ENCODE measurements at places on chromosomes 7 and 10.

GRCh38 chr7:55310287-55311025 is 54.7 kb upstream of the LANCL2 start:
- DNase-seq, result no peak

GRCh38 chr7:42953994-42954393 is 21.8 kb downstream of the MRPL32 start:
- no peak for DNase-seq

DNA sequence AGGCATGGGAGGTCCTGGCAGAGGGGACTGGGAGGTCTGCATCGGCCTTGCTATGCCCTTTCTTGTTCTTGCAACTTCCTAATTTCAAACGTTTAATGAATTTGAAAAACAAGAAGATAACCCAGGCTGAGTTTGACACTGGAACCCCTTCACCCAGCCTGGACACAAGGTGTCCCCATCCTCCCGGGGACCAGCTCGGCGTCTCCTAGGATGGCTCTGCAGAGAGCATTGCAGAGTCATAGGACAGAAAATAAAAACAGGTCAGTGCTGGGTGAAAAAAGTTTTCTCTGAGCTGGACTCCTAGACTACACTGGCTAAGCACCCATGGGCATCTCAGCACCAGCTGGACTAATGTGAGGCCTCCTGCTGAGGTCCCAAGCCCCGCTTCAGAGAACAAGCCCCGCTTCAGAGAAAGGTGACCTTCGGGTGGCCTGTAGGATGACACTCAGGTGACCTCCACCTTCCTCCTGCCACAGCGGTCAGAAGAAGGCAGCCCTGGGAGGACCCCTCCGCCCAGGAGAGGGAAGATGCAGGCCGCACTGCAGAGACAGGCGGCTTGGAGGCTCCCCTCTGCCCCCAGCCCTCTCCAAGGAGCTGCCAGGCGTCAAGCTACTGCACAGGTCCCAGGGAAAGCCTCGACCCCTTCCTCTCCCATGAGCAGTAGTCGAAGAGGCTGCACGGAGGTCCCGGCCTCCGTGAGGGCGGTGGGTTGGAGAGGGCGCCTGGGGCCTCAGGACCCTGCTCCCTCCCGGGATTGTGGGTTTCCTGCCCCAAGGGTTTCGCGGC is 9.3 kb upstream of the UNCX start:
- DNase-seq, result no peak

DNA sequence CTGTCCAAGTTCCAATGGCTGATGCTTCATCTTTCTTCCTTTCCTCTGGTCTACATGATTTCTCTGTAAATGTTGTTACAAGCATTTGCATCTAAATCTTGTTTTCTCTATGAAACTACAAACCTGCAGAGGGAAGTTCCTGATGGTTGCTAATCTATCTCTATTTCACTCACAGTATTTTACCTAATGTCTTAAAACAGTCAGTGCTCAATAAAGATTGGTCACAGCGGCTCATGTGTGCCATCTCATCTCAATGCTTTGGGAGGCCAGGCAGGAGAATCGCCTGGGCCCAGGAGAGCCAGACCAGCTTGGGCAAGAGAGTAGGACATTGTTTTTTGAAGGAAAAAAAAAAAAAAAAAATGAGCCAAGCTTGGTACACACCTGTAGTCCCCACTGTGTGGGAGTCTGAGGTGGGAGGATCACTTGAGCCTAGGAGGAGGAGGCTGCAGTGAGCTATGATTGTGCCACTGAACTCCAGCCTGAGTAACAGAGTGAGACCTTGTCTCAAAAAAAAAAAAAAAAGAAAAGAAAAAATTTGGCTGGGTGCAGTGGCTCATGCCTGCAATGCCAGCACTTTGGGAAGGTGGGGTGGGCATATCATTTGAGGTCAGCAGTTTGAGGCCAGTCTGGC is 71.3 kb upstream of the ARMC3 start:
- no peak for DNase-seq

- DNase-seq, result no peak
Observed at GRCh38 chr7:73987298-73987697, 40.7 kb upstream of the ELN start.

- no peak for DNase-seq
Observed at GRCh38 chr7:128148676-128149075, 92.4 kb upstream of the LEP start.

DNA sequence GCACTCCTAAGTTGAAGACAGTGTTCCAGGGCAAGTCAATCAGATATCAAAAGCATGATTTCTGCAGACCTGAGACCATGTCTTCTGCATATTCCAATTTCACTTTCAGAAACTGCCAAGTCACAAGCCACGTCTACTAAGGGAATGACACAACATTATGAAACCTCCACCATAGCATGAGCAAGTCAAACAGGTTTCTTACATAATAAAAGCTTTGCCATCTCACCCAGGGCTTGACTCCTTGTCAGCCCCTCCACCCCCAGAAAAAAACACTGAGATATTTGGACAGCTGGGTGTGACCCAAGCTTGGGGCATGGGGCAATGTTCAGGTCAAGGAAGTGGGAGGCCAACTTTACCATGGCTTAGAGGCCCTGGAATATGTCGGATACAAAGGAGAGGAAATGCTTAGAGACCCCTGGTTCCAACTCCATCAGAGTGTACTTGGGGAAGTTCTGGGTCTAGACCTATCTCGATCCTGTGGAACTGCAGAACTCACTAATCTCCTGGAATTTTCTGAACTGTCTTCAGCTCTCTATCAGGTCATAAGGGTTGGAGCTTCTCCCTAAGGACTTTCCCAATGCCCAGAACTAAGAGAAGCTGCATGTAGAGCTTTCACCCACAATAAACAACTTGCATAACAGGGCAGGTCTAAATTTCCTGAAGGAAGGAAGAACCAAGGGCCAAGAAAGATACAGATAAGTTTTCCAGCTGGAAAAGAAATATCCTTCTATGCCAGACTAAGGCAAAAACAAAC is 80.6 kb upstream of the NAMPT start:
- no peak for DNase-seq

DNA sequence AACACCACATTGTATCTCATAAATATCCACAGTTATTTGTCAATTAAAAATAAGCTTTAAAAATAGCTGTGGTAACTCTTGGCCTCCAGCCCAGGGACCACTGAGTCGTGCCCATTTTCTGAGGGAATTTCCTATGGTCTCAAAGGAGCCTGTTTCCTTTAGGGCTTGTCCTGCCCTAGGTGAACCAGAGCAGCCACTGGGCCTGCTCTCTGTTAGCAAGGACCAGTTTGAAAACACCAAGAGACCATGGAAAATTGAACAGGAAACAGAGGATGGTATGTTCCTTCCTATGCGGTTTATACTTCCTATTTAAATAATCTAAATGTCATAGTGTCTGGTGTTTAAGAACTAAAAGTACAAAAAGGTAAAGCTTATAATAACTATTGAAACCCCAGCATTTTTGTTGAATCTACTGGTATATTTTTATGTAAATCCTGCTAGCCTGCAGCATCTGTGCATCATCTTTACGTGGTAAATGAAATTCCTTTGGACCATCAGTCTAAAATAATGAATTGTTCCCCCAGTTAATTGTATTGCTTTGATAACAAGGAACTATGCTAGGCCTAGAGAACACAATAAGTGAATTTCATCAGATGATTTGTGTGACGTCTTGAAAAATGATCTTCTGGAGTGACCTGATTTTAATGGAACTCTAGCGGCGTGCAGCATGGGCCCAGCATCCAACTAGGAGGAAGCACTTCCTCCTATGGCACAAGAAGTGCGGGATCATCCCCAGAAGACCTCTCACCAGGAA is 333.7 kb downstream of the GFRA1 start:
- DNase-seq, result no peak

GRCh38 chr10:35409094-35409582 is 72.8 kb downstream of the CCNY start:
- no peak for DNase-seq

- DNase-seq, result no peak
Observed at GRCh38 chr7:70728872-70729552, 402.9 kb upstream of the GALNT17 start.

DNA sequence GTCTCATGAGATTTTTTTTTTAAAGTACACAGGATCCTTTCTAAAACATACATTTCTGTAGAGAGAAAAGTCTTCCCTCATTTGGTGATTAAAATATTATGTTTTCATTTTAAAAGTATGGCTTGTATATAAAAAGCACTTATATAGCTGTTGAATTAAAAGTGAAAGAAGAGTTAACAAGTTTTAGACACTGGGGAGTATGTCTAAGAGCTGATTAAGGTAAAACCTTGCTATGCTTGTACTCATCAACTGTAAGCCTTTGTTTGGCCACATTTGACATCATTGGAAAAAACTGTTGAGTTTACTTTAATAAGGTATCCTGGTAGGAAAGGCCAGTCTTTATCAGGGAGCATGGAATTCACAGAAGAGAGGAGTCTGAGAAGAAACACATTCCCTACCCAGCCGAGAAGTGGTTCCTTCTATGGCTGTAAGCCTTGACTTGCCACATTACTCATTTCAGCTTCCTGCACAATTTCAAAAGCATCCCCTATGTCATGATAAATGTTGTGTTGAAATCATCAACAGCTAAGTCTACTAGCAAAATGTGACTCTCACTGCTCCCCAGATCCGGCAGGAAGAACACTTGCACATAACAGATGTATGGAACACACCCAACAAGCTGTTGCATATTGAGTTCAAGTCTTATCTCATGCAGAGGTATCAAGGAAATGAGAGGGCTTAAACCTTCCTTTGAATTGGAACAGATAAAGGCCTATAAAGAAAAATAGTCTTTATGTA is 171.8 kb upstream of the CDK1 start:
- DNase-seq, result no peak

DNA sequence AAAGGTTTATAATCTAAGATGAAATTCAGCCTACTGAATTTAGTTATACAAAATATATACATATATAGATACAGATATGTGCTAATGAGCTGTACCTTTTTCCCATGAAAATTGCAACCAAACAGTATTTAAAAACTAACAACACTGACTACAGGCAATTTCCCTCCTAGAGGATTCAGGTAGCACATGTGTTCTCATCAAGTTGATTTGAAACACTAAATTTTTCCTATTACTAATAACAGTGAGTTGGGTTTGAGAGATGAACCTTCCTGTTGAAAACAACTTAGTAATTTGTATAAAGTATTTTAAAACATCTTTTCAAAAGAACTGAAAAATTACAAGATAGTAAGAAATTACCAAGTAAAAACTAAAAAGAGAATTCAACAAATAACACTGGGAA is 51.5 kb downstream of the COA1 start:
- no peak for DNase-seq

DNA sequence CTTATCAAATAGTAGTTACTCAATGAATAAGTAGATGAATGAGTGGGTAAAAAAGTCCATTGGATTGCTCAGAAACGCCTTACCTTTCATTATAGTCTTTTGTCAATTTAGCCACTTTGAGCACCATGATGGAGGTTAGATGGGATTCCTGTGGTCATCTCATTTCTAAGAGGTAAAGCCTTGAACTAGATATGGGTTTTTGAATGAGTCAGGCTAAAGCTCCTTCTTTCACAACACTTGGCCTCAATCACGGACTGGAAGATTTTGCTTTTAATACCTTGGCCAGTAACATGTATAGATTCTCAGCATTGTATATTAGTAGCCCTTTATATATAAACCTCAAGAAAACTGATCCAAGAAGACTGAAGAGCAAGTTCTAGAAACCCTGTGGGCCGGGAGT is 99.7 kb upstream of the CCDC6 start:
- DNase-seq, result no peak

- DNase-seq, result no peak
Observed at GRCh38 chr10:35961501-35961900, 319.4 kb upstream of the FZD8 start.

GRCh38 chr10:80498078-80498832 is 39.4 kb upstream of the SH2D4B start:
- no peak for DNase-seq

DNA sequence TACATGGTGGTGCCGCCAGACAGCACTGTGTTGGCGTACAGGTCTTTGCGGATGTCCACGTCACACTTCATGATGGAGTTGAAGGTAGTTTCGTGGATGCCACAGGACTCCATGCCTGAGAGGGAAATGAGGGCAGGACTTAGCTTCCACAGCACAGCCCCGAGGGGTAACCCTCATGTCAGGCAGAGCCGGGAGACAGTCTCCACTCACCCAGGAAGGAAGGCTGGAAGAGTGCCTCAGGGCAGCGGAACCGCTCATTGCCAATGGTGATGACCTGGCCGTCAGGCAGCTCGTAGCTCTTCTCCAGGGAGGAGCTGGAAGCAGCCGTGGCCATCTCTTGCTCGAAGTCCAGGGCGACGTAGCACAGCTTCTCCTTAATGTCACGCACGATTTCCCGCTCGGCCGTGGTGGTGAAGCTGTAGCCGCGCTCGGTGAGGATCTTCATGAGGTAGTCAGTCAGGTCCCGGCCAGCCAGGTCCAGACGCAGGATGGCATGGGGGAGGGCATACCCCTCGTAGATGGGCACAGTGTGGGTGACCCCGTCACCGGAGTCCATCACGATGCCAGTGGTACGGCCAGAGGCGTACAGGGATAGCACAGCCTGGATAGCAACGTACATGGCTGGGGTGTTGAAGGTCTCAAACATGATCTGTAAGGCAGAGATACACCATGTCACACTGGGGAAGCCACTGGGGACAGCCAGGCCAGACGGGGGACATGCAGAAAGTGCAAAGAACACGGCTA is 104.6 kb upstream of the TNRC18 start:
- DNase-seq, result no peak

DNA sequence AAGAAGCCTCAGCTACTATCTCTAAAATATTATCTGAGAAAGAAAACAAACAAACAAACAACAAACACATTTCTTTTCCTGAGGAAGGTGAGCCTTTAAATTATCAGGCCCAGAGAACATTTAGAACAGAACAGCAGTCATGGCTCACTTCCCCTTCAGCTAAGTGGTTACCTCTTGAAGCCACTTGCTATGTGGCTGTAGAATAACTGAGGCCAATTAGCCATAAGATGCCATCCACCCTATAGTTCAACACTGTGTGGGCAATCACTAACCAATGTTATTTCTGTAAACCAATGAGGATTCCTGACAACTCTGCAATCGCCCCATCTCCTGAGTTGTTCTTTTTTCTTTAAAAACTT is 3.7 kb upstream of the UPP1 start:
- DNase-seq, result no peak

DNA sequence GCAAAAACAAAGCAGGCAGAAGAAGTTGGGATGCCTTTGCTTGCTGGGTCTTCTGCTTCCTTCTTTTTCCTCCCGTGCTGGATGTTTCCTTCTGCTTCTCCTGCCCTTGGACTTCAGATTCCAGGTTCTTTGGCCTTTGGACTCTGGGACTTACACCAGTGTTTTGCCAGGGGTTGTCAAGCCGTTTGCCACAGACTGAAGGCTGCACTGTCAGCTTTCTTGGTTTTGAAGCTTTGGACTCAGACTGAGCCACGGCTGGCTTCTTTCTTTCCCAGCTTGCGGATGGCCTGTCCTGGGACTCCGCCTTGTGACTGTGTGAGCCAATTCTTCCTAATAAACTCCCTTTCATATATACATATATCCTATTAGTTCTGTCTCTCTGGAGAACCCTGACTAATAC is 11.3 kb upstream of the LCOR start:
- DNase-seq, result no peak

DNA sequence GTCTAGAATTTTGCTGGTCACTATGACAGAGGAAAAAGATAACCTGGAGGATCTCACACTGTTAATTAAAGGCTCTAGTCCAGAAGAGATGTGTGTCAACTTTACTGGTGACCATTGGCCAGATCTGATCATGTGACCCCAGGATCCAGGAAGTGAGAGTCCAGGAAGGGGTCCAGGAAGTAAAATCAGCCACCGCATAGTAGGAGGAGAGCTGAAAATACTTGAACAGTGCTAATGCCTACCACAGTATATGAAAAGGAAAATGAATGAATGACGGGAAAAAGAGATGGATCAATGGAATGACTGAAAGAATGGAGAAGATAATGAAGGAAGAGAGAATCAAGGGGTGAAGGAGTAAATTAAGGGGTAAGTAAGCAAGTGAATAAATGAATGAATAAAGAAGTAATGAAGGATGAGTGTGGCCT is 415.3 kb downstream of the RPS24 start:
- no peak for DNase-seq
